Activated CD4-positive, alpha-beta T cell treated with anti-CD3 and anti-CD28 coated beads for 36 hours (primary cell): ENCODE measurements at places on chromosomes 13 and 19.
A peak's percentile ranks its signal among the peaks of the same experiment; 100 is the strongest.

- no peak for DNase-seq
Observed at GRCh38 chr19:33564836-33565338, 43.3 kb upstream of the PEPD start.

DNA sequence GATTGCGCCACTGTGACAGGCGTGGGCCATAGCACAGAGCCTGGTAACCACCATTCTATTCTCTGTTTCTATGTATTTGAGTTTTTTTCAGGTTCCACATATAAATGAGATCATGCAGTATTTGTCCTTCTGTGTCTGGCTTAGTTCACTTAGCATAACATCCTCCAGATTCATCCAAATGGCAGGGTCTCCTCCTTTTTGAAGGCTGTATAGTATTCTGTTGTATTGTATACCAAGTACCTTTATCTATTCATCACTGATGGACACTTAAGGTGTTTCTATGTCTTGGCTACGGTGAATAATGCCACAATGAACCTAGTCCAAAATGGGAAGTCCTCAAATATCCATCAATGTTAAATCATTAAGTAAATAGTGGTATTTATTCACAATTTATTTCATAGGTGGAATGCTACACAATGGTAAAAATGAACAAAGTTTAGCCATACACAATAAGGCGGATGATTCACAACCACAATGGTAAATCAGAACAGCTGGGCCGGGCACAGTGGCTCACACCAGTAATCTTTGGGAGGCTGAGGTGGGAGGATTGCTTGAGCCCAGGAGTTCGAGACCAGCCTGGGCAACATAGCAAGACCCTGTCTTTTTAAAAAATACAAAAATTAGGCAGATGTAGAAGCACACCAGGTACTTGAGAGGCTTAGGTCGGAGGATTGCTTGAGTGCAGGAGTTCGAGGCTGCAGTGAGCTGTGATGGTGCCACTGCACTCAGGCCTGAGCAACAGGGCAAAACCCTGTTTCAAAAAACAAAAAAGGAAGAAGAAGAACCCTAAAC, 8.4 kb upstream of the GRAMD1A start:
- DNase-seq: no peak

DNA sequence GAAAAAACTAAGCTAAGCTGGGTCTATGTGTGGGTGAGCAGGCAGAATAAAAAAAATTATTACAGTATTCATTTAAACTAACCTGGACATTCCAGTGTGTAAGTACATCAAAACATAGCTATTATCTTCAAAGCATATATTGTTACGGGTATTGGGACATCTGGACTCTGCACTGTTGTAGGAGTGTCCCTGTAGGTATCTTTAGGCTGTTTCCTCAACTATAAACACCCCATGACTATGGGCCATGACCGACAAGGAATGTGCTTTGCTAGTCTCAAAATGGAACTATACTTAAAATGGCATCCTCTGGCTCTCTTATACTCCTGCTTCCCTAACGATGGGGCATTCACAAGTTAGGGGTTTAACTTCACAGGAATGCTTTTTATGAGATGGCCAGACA, 3.4 kb downstream of the SCGB2B2 start:
- DNase-seq: no peak

DNA sequence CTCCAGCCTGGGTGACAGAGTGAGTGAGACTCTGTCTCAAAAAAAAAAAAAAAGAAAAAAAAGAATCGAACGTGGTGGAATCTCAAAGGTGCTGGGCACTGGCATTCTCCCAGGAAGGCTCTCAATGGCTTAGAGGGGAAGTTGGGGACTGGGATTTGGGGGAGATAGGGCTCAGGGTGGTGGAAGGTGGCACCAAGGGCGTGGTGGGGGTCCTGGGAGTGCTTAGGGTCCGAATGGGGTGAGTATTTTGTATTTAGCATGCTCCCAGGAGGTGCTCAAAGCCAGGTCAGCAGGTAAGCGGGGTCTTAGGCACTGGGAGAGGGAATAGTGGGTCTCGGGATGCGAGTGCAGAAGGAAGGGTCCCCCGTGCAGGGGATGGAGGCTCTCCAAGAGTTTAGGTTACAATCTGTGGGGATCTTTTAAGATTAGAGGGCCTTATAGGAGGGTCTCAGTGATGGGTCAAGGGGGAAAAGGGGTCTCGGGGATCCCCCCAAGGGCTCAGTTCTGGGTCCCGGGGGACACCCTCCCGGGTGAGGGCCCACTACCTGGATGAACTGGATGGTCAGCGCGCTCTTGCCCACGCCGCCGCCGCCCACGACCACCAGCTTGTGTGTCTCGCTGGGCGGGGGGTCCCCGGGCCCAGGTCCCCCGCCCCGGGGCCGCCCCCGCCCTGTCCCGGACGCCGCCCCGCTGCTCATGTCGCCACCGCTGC, 386 bp downstream of the RRAS start:
- DNase-seq: peak; percentile 25

GRCh38 chr13:80224468-80224867, 116.5 kb downstream of the SPRY2 start:
- no peak for DNase-seq

DNA sequence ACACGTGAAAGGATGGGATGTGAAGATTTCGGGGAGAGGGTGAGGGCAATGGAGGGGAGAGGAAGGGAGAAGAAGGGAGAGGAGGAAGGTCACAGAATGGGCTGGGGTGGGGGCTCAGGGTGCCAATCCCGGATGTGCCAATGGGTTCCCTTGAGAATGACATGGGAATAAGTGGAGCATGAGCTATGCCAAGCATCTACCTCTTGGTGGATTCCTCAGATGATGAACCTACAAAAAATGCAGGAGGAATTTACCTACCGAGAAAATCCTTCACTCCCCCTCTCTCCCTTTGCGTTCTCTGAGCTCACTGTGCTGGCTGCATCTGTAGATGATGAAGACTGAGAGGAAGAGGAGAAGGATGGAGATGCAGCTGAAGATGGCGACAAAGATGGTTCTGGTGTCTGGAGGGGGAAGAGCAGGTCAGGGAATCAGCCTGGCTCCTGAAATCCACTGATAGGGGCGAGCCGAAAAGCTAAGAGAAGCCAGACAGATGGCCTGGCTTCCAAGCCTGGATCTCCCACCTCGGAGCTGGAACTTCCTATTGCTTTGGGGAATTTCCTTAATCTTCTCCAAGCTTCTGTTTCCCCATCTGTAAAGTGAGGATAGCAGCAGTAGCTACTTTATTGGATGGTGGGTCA, 21.6 kb downstream of the VSTM1 start:
- no peak for DNase-seq

GRCh38 chr19:43755256-43755801, 567 bp upstream of the SMG9 start:
- peak; percentile 89 for DNase-seq

GRCh38 chr13:53382008-53382407, 353.4 kb downstream of the OLFM4 start:
- DNase-seq: no peak

DNA sequence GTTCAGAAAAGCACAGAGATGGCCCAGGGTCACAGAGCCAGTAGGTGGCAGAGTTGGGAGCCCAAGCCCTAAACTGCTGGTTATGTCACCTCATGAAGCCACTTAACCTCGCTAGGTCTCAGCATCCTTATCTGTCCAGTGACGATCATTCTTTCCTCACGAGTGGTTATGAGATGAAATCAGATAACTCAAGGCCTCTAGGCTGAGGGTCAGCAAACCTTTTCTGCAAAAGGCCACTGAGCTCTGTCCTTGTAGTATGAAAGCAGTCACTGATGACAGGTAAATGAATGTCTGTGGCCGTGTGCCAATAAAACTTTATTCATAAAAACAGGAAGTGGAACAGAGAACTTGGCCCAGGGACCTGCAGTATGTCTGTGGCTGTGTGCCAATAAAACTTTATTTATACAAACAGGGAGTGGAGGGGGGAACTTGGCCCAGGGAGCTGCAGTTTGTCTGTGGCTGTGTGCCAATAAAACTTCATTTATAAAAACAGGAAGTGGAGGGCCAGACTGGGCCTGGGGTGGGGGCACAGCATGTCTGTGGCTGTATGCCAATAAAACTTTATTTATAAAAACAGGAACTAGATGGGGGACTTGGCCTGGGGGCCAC, 71.2 kb downstream of the GNG7 start:
- DNase-seq: no peak

GRCh38 chr13:78999494-78999893, 340.5 kb upstream of the OBI1 start:
- no peak for DNase-seq

- no peak for DNase-seq
Observed at GRCh38 chr13:44158098-44158521, 215.5 kb upstream of the SERP2 start.

GRCh38 chr19:33134571-33135041, 2.7 kb downstream of the WDR88 start:
- peak; percentile 91 for DNase-seq

GRCh38 chr13:101623470-101624209, 171.2 kb downstream of the ITGBL1 start:
- no peak for DNase-seq

- DNase-seq: peak; percentile 80
Observed at GRCh38 chr19:13163609-13164342, 13.6 kb downstream of the IER2 start.

DNA sequence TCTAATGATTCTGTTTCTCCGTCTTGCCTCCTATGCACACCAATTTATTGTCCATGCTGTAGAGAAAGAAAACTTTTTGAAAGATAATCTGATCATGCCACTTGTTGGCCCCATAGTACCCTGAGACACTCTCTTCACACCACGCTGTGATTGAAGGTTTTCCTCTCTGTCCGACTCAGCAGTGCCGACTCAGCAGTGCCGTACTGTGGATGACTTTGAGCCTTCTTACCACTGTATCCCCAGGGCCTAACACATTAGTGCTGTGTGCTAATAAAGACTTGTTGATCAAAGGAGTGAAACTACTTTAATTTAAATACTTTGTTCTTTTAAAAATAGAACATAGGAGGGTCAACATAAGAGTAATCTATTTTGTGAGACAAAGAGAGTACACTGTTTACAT, 429.6 kb downstream of the KLF12 start:
- peak; percentile 18 for DNase-seq

DNA sequence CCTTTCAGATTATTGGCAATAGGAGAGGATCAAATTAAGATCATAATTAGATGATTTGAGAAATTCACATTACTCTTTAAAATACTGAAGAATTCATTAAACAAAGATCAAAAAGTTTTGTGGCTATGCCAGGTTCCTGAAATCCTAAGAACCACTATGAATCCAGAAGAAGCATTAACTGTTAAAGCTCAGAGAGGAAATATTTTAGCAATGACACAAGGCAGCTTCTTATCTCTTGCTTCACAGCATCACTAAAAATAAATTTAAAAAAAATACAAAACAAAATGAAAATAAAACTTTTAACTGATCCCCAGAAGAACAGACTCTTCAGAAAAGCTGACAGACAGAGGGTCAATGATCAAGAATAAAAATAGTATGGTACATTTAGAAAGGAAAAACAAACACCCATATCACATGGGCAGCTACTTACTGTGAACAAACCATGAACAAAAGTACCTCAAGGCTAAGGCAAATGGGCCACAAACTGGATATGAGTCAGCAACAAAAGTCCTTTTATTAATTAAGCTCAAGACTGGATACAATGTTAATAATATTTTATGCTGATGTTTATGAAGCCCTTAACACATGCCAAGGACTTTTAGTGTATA, 19.6 kb downstream of the RNF6 start:
- no peak for DNase-seq

DNA sequence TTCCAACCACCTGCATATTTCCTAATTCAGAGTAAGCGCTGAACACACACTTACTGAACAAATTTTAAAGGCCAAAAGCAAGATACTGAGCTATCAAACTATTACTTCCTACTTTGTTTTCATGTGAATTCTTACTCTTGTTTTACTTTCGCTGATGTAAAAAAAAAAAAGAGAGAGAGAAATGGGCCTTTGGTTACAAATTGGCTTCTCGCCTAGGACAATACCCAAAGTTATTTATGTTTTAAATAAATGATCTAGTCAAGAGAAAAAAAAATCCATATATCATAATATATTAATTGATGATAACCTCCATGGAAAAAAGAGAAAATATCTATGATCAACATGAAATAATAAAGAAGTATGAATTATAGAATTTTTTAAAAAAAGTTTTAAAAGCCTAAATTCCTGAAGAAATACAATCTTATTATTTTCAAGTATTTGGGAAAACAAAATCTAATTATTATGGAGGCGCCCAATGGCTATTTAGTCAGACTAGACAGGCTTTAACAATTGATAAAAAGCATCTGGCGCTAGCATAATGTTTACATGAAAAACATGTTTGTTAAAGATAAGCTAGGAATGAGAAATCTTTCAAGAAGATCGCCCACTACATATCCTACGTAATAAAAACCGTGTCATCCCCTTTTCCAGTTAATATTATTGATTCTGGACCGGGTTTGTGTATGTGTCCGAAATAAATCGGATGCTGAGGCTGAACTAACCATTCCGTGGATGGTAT, 9.0 kb downstream of the COL4A1 start:
- no peak for DNase-seq

DNA sequence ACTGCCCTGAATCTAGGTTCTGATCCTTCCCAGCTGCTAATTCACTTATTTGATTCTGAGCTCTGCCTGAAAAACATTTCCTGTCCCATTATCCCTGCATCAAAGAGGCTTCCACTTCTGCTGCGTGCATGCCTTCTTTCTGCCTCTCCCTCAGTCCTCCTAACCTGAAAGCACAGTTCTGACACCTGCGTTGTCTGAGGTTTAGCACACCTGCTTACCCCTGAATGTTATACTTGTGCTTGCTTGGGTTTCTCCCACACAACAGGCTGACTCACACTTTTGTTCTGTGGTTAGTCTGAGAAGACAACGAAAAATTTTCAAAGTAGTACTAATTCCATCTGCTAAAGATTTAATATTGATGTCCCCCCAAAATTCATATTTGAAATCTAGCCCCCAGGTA, 3.1 kb upstream of the SOHLH2 start:
- DNase-seq: no peak

GRCh38 chr13:27283906-27284493, 13.4 kb downstream of the RASL11A start:
- DNase-seq: peak; percentile 52

GRCh38 chr19:15025217-15025616, 24.1 kb upstream of the CASP14 start:
- DNase-seq: peak; percentile 13

DNA sequence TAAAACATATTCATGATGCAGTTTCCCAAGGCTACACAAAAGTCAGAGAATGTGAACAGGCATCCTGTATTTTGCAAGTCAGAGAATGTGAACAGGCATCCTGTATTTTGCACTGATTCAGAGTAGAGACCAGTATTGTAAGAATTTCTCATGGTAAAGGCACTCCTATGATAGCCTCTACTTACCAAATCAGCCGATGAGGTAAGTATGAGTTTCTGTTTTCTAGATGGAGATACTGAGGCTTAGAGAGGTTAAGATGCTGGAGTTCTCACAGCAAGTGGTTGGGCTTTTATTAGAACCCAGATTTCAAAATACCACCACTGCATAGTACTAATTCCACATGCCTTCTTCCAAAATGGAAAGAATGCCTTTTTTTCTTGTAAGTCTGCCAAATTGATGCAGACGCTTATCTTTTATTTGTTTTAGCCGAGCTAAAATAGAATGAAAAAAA, 12.3 kb downstream of the TPT1 start:
- DNase-seq: no peak

DNA sequence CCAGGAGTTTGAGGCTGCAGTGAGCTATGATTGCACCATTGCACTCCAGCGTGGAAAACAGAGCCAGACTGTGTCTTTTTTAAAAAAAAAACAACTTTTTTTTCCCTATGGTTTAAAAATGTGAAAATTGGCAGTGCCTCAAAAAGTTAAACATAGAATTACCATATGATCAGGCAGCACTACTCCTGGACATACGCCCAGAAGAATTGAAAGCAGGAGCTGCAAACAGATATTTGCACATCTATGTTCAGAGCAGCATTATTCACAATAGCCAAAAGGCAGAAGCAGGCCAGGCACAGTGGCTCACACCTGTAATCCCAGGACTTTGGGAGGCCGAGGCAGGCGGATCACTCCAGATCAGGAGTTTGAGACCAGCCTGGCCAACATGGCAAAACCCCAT, 3.8 kb upstream of the RETN start:
- DNase-seq: no peak
